CMK (cell line): ENCODE measurements at places on chromosomes 2 and 18.

DNA sequence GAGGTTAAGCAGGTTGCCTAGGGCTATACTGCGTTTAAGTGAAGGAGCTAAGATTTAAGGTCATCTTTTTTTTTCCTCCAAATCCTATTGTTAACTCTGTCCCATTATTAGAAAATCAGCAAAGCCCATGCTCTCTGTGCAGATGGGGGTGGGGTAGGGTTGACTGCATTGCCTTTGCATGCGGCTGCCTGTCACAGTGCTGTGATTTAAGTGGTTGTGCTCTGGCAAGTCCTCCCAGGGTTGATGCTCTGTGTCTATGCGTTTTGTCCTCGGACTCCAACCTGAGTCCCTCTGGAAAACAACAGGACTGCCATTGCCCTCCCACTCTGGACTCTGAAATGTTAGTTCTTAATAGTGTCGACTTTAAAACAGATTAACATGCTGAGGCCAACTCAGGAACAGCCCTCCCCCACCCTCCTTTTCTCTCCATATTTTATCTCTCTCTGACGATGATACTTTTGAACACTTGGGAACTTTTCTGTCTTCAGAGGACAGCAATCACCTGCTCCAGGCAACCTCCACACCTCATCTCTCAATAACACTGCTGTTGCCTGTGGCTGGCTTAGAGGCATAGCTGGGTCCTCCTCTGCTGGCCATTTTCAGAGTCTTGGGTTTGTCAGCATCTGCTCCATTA, 5.8 kb downstream of the FHOD3 start:
- DNase-seq: no peak

GRCh38 chr2:240730501-240731177, 39.0 kb downstream of the AQP12A start:
- no peak for DNase-seq

GRCh38 chr18:9828506-9829396, 57.0 kb upstream of the TXNDC2 start:
- DNase-seq: no peak

DNA sequence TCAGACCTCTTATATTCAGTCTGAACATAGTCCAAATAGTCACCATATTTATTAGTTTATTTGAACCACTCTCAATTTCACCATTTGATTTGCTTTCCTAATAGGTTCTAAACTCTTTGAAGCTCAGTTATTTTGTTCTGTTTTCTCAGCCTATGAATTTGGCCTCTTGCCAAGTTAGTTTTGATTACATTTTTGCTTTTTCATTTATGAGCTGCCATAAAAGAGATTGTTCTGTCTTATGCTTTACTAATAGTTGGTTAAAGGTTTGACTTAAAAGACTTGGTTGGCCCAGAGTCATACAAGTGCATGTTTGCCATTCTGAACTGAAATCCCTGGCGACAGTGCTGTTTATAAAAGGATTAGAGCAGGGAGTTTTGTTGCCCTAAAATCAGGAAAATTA, 85.9 kb upstream of the RANBP2 start:
- DNase-seq: no peak

GRCh38 chr2:144615866-144616565, 96.1 kb upstream of the ZEB2 start:
- no peak for DNase-seq

DNA sequence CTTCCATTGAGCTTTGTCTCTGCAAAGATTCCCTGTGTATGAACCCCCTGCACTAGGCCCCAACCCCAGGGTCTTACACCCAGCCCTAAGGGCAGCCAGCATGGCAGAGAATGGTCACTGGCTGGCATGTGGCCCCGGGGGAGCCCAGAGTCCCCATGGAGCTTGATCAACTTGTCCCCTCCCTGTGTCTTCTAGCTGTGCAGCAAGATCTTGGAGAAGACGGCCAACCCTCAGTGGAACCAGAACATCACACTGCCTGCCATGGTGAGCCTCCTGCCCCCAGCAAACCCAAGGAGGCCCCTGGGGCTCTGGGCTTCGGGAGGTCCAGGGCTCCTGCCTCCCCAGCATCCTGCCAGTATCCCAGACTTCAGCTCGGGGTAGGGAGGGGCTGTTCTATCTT, 81.5 kb downstream of the DYSF start:
- DNase-seq: no peak

GRCh38 chr2:130972410-130972809, 120.8 kb downstream of the FAM168B start:
- no peak for DNase-seq

DNA sequence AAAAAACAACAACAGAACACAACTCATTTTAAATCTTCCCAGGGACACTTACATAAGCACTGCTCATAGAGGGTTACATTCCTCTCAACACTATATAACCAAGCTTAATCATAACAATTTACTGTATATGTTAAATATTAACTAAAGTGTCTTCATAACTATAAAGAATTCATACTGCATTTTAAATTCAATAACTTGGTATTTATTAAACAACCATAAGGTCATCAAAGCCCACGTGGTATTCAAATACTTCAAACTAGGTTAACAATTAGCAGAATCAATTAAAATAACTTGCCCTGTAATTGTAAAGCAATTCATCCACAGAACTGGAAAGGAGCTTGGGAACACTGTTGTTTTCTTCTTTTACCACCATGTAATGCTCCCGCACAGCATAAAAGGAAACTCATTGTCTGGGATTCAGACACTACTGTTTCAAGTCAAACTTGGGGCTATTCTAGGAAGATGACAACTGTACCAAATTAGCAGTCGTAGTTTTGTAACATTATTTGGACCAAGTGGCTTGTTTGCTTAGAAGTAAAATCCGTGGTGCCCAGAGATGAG, 10.4 kb downstream of the GAREM1 start:
- no peak for DNase-seq

DNA sequence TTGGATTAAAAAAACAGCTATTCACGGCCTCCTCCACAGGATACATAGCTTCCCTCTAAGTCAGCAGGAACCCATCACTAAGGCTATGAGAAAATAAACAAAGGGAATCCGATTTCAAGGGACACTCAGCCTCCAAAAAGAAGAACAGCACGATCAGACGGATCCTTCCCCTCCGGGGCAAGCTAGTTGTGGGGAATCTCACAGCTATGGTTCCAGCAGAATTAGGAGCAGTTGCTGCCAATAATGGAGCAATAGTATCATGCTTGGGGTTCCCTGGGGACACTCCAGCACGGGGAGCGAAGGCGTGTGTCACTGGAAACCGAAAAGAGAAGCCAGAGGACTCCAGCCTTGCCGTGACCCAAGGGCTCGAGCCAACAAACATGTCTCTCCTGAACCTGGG, 163.1 kb downstream of the TTC32 start:
- no peak for DNase-seq
